NCI-H526 treated with DMSO at 0.1 percent for 48 hours (cell line): ENCODE measurements at places on chromosomes 4 and X.
A peak's percentile ranks its signal among the peaks of the same experiment; 100 is the strongest.

DNA sequence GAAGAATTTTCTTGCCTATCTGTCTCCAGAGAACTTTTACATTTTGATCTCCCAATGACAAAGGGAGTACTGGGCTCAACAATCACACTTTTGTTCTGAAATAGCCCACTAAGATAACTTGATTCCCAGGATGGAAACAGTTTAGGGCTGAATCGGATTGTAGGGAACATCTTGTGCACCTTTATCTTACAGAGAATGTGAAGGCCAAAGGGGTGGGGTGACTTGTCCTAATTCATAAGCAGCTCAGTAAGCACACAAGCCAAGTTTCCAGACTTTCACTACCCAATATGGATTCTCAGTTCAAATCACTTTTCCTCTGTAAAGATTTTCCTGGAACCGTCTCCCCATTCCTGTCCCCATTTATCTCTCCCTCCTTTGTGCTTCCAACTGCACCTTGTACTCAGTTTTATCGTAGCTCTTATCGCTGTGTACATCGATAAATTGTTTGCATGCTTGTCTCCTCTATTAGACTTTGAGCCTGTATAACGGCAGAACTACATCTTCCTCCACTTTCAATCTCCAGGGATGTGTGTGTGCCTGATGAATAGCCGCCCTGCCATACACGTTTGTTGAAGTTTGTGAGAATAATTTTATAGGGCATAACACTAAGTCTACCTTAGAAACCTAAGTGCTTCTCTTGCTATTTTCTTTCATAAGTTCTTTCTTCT is 77.4 kb downstream of the MBNL3 start:
- no peak for DNase-seq

- no peak for DNase-seq
Measured at GRCh38 chrX:10884246-10884645, 226.9 kb upstream of the HCCS start.

DNA sequence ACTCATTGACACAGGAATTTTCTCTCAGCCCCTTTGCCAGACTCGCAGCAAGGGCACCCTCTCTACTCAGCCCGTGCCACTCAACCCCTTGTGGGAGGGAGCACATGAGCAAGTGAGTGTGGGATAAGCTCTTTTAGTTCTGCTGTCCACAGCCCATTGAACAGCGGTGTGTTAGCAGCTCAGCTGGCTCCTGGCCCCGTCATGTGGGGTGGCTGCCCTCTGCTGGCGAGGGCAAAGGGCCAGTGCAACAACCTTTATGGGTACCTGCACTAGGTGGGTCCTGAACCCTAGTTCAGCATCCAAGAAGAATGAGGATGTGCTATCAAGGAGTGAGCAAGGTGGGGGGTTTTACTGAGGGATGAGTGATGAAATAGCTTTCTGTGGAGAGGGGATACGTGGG is 85.0 kb upstream of the ZNF81 start:
- DNase-seq: peak; percentile 23

DNA sequence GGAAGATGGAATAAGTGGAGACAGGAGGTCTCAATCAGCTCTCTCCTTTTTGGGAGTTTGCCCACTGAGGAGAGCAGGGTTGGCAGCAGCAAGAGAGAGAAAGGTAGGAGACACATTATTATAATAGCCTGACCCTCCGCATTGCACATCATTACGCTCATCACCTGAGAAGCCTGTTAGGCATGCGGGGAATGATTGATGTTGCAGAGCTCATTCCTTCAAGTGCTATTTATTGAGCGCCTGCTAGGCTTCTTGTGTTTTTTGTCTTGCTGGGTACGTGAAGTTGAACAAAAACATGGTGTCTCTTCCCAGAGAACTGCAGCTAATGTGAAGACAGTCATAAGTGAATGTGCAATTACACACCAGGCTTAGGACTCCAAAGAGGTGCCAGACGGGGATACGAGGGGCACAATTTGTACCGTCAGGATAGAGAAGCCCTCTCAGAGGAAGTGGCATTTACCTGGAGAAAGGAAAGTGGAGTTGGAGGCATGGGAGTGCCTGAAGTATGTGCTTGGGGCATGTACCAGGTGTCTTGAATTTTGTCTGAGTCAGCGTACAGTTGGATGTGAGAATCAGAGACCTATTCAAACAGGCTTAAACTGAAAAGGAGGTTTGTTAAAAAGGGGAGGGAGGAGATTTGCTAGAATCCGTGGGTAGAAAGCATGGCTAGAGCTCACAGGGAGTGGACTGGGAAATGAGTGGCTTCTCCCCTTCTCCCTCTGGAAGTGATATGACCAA is 90.2 kb upstream of the SOD3 start:
- DNase-seq: no peak

GRCh38 chr4:152601156-152601555 is 65.3 kb upstream of the FBXW7 start:
- DNase-seq: no peak

DNA sequence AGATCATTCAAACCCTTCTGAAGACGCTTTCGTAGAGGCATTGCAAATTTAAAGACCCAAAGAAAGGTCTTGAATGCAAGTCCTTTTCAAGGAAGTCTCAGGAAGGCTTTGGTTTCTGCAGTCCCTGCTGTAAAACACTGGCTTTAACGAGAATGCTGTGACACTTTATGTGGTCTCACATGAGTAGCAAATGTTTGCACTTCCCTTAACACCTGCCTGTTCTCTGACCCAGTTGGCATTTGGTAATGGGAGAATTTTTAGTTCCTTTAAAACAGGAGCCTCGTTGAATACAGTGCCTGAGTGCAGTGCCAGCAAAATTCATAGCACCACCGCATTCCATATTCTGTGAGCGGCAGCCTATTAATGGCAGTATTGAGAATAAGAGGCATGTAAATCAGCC is 330.5 kb upstream of the PRKX start:
- no peak for DNase-seq

DNA sequence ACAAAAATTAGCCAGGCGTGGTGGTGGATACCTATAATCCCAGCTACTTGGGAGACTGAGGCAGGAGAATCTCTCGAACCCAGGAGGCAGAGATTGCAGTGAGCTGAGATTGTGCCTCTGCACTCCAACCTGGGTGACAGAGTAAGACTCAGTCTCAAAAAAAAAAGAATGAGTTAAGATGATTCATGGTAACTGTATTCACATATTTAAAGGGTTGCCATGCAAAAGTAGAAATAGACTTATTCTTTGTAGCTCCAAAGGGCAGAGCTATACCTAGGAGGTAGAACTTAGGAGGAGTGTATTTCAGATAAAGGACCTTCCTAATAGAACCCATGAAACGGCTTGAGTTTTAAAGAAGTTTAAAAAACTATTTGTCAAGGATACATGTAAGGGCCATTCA is 104.3 kb upstream of the IL13RA1 start:
- no peak for DNase-seq

DNA sequence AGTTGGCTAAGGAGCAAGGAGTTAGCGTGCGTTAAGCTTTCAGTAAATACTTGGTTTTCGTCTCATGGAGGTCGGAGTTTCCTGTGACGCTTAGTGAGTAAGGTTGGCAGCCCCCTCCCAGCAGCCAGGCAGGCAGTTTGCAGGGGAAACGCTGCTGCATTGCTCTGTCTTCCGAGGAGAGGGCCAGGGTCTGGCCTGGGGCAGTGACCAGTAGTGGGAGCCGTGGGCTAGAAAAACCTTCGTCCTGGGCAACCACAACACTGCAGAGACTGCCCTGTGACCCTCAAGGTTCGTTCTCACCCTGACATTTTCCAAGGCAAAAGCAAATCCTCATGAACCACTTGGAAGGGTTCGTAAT is 432 bp downstream of the TMEM175 start:
- DNase-seq: no peak

GRCh38 chrX:130197464-130197863 is 25.7 kb downstream of the RAB33A start:
- DNase-seq: no peak

DNA sequence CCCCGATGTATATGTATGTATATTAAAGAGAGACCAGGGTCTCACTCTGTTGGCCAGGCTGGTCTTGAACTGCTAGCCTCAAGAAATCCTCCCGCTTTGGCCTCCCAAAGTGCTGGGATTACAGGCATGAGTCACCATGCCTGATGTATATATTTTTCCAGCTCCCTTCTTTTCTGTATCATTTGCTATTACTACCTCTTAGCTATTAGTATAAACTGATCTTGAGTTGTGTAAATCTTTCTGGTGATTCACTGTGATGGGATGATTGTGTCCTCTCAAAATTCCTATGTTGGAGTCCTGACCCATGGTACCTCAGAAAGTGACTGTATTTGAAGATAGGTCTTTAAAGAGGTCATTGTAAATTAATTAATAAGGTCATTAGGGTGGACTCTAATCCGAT is 53.1 kb downstream of the HPRT1 start:
- no peak for DNase-seq
